Esophagus squamous epithelium (tissue), 5 donors: ENCODE measurements at places on chromosomes 2 and 18.

- H3K27ac ChIP-seq: no peak overlapping the region
- no peaks in the 10 kb centered on the region for H3K4me1 ChIP-seq
- H3K4me3 ChIP-seq: no peak overlapping the region
- no peaks in the 10 kb centered on the region for H3K27me3 ChIP-seq
- DNase-seq: no peak
- no peaks in the 10 kb centered on the region for H3K36me3 ChIP-seq
Measured at GRCh38 chr18:8561123-8561910, 47.9 kb upstream of the RAB12 start.

DNA sequence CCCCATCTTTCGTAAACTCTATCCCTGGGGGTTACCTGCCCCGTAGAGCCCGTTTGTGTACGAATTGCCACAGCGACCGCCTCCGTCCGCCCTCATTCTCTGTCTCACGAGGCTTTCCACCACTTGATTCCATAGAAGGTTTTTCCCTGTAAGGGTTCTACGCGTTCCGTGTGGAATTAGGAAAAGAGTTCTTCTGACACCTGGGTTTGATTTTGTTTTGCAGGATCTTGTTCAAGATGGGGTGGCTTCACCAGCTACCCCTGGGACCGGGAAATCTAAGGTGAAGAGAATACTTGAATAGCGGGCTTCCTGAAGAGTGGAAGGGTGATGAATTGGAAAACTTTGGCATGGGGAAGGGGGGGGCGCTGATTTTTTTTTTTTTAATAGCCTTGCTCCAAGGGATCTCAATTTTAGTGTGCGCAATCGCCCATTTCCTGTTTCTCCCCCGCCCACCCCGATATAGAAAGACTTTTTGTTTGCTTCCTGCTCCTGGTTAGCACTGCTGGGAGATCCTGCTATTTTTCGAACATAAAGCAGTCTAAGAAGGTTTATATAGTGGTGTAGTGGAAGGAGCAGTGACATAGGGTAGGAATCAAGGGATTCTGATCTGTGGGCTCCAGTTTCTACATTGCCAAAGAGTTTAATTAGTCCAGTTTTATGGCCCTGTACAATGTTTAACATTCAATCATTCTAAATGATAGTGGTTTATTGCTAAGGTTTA is 564 bp downstream of the GCC2 start:
- H3K27me3 ChIP-seq: no peaks in the 10 kb centered on the region
- H3K36me3 ChIP-seq: peaks cover 5% of the 10 kb centered on the region
- H3K27ac ChIP-seq: peak overlapping the region; percentile 91
- H3K4me1 ChIP-seq: no peaks in the 10 kb centered on the region
- H3K4me3 ChIP-seq: peak overlapping the region; percentile 73
- DNase-seq: no peak

GRCh38 chr2:68714866-68715265 is 19.7 kb upstream of the ARHGAP25 start:
- DNase-seq: peak; percentile 35
- H3K4me3 ChIP-seq: no peak overlapping the region
- H3K27ac ChIP-seq: peak overlapping the region; percentile 2
- no peaks in the 10 kb centered on the region for H3K27me3 ChIP-seq
- peaks cover 10% of the 10 kb centered on the region for H3K4me1 ChIP-seq

DNA sequence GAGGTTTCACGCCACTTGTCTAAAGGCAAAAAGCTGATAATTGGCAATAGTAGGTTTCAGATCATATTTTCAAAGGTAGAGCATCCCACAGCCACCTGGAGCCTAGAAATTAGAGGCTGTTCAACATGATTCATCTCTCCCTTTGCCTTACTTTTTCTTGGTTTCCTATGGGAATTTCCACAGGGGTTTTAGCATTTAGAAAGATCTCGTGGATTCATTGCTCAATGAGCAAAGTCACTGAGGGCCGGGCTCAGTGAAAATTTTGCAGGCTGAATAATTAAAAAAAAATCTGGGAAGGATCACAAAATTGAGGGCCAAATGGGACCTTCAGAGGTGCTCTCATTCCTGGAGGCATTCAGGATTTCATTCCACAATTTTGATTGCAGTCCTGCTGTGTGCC is 137.1 kb downstream of the VAPA start:
- DNase-seq: no peak
- no peaks in the 10 kb centered on the region for H3K36me3 ChIP-seq
- H3K27ac ChIP-seq: peak overlapping the region; percentile 76
- H3K4me1 ChIP-seq: no peaks in the 10 kb centered on the region
- no peaks in the 10 kb centered on the region for H3K27me3 ChIP-seq

DNA sequence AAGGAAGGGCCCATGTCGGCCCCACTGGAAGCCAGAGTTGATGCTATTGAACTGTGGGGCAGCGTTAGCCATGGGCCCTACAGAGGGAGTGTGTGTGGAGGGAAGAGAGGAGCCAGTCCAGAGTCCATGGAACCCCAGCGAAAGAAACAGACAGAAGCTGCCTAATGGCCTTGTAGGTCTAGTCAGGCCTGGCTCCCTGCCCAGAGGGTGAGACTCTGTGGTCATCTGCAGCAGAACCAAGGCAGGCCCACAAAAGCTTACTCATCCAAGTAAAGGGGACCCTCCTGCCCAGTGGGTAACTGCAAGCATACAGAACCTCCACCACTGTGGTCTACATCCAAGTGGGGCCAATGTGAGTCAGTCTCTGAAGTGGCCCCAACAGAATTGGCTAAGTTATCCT is 439.8 kb downstream of the TGIF1 start:
- no peaks in the 10 kb centered on the region for H3K27me3 ChIP-seq
- H3K36me3 ChIP-seq: no peaks in the 10 kb centered on the region
- no peaks in the 10 kb centered on the region for H3K4me1 ChIP-seq
- no peak overlapping the region for H3K4me3 ChIP-seq
- no peak for DNase-seq

DNA sequence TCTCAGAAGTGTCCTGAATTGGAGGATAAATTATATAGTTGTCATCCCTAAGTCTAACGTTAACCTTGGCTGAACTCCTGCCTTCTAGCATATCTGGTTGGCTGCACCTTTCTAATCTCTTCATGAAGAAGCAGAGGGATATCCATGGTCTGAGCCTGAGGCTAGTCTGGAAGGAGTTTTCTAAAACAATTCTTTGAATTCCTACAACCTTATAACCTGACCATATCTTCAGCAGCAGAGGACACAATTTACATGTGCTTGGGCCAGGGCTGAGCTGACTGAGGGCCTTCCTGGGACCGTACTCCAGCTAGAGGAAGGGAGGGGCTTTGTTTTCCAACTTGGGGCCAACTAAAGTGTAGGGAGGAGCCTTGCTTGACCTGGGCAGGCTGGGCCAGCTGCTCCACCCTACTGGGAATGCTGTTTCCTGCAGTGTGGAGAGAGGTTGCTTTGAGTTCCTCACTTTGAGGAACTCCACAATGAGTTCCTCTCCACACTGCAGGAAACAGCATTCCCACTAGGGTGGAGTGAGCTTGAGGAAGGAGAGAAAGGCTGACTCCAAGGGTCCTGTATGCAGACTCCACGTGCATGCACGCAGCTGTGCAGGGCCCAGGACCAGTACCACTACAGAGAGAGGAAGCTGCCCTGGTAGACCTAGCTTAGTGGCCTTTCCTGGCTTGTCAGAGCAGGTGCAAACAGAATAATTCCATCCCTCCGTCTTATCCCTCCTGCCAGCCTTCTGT is 19.6 kb downstream of the CEP68 start:
- H3K4me3 ChIP-seq: no peak overlapping the region
- H3K27me3 ChIP-seq: no peaks in the 10 kb centered on the region
- H3K36me3 ChIP-seq: peaks cover 19% of the 10 kb centered on the region
- peak overlapping the region; percentile 50 for H3K27ac ChIP-seq
- no peak for DNase-seq
- peaks cover 18% of the 10 kb centered on the region for H3K4me1 ChIP-seq
